ENCODE measurements at places on chromosomes 6 and 20.
A peak's percentile ranks its signal among the peaks of the same experiment; 100 is the strongest.

- DNase-seq, result no peak
Measured at GRCh38 chr6:157323966-157324300, 614 bp upstream of the TMEM242 start.

- DNase-seq, result no peak
Measured at GRCh38 chr6:112680091-112680490, 333.0 kb downstream of the RFPL4B start.

DNA sequence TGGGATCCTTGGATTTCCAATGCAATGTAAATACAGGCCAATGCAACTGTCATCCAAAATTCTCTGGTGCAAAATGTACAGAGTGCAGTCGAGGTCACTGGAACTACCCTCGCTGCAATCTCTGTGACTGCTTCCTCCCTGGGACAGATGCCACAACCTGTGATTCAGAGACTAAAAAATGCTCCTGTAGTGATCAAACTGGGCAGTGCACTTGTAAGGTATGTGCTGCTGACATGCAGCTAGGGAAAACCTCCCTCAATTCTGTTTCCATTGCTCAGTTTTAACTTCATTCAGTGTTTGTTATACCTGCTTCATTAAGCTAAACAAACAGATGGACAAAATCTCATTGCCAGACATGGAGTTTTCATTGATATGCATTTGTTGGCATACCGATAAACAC is 397.1 kb downstream of the ARHGAP18 start:
- no peak for DNase-seq

- DNase-seq, result no peak
Measured at GRCh38 chr6:31969712-31970603, 2.0 kb downstream of the DXO start.

GRCh38 chr6:112307707-112308106 is 39.4 kb upstream of the RFPL4B start:
- DNase-seq, result no peak

- peak; percentile 50 for DNase-seq
Measured at GRCh38 chr6:41732591-41733359, 2.6 kb downstream of the TFEB start.

DNA sequence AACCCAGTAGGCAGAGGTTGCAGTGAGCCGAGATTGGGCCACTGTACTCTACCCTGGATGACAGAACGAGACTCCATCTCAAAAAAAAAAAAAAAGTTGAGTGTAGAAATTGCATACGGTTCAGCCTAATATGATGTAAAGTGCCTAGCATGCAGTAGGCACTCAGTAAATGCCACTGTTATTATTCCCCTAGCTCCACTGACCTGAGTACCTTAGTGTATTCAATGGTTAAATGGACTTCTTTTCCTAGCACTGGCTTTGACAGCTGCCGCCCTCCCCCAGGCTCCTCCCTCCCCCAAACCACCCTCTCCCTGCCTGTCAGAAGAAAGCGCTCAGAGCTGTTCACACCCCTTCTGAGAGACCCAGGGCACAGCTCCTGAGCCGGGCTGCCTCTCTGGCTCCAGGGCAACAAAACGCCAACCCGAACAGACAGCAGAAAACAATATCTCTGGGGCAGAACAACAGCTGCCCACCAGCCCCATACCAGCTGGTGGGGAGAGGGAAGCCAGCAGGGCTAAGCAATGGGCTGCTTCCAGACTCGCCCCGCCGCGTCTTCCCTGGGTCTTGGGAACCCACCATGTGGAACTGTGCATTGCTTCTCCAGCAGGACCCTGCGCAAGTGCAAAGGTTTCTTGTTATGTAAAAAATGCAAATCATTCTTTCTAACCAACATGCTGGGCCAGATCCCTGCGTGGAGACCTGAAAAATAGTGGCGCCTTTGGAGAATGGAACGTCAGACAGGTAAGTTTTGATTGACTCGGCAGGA is 4.5 kb downstream of the CPNE5 start:
- no peak for DNase-seq

DNA sequence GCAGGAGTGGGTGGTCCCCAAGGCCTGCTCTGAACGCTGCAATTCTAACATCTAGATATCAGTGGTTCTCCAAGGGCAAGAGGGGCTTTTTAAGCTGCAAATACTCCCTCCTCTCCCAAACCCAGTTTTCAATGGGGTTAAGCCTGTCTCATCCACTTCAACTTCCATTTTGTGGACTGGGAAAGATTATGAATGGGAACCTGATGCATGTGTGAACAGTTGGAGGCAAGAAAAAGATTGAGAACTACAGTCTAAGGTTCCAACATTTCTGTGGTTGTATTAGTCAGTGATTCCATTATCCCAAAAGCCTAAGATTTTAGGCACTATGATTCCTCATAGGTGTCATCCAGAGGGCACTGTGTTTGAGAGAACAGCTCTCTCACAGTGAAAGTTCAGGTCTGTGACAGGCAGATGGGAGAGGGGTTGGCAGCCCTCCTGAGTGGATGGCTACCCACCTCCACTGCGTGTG is 53.7 kb downstream of the HNF4A start:
- no peak for DNase-seq

DNA sequence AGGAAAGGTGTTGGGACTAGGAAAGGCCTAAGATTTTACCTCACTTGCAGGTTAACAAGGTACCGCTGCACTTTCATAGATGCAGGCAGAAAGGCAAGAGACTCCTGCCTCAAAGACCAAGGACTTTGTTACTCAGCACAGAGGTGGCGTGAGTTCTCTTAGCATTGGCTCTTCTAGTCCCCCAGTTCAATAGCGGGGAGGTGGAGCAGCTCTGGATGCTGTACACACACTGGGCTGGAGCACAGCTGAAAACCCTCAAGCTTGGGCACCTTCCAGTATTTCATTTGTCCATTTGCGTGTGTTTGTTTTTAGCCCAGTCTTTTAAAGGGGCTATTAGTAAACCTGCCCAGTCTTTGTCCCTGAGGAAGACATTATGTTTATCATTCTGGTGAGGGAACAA is 345.2 kb downstream of the FARS2 start:
- DNase-seq, result no peak

DNA sequence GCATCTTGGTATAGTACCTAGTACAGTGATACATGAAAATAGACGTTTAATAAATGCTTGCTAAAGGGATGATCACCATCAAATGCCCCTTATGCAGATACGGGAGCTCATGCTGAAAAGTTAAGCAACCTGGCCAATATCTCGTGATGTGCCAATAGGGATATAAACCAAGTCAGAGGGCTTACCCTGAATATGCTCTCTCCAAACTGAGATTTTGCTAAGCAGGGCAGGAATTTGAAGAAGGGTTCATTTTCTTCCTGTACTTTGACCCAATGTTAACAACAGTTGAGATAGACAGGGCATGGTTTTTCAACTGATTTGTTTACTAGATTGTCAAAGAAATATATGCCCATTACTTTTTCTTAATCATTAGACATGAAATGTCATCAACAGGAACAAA is 219.3 kb upstream of the PREP start:
- no peak for DNase-seq

- no peak for DNase-seq
Measured at GRCh38 chr6:40152196-40152595, 217.9 kb upstream of the MOCS1 start.

DNA sequence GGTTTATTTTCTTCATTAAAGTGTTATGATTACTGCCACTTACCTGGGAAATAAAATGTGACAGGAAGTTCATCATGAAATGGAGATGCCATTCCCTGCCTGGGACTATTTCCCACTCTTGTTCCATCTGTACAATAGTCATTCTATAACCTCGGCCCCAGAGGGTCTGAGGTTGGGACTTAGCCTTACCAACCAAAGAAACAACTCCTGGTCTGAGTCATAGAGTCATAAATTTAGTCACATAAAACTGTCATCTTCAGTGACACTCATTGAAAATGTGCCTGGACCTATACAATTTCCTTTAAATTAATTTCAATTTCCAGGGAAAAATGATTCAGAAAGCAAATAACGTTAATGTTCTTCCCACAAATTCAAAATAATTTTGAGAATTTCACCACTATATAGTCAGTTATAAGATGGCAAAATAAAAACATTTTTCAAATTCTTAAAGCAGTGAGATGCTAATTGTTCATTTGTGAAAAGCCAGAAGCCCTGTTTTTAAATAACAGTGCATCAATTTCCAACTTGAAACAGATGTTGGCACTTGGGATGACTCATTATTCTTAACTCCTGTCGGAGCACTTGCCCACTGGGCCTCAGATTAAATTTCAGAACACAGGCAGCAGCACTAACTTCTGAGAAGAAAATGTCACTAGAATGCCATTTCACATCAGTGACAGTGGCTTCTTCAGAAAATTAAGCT is 201.2 kb upstream of the SMLR1 start:
- DNase-seq, result no peak

- no peak for DNase-seq
Measured at GRCh38 chr20:63553933-63554290, at the start of gene FNDC11. TSS of gene FNDC11 (plus strand) at chr20:63554159. CDS start at chr20:63555664, 1,505 bp downstream.

- DNase-seq, result no peak
Measured at GRCh38 chr20:14820771-14821170, 483.4 kb upstream of the FLRT3 start.

Data from NCI-H1417 treated with DMSO at 0.1 percent for 48 hours (cell line).